ENCODE measurements at places on chromosomes 12 and 14. TPM values are rescaled to one million over a fixed set of nuclear protein-coding genes. Genes with fewer than 3 reads are reported as not detected.

The CGRRF1 gene
- total RNA-seq: 22.5 TPM

The NYNRIN gene
- 16.6 TPM for total RNA-seq

The SSPN gene
- total RNA-seq: 15.6 TPM

The IL23A gene
- 0.81 TPM for total RNA-seq

Measured in upper lobe of right lung (tissue), 1 donor.